SJSA1 (cell line): ENCODE measurements at places on chromosomes 3 and 15.

- no peak for DNase-seq
Observed at GRCh38 chr15:96300836-96301235, 29.7 kb upstream of the NR2F2 start.

- peak; percentile 63 for DNase-seq
Observed at GRCh38 chr15:80010131-80010673, 39.2 kb upstream of the BCL2A1 start.

GRCh38 chr3:159838938-159839337 is 149.7 kb upstream of the IL12A start:
- no peak for DNase-seq

GRCh38 chr3:66476852-66477381 is 23.9 kb downstream of the LRIG1 start:
- no peak for DNase-seq

- DNase-seq: peak; percentile 30
Observed at GRCh38 chr15:85414495-85414894, 34.1 kb downstream of the AKAP13 start.

DNA sequence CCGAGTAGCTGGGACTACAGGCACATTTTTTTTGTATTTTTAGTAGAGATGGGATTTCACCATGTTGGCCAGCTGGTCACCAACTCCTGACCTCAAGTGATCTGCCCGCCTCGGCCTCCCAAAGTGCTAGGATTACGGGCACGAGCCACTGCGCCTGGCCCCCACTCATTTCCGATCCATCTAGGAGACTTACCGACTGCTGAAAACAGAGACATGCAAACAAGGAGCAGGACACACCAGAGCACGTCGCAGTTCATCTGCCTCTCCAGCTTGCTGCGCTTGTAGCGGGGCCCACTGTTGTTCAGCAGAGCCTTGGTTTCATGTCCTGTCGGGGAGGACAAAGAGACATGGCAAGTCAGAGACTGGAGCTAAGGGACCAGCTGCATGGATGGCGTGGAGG is 137.4 kb downstream of the ATP10A start:
- DNase-seq: peak; percentile 22

- no peak for DNase-seq
Observed at GRCh38 chr15:38012894-38013293, 78.5 kb downstream of the TMCO5A start.

- DNase-seq: no peak
Observed at GRCh38 chr15:38789566-38789965, 225.0 kb upstream of the RASGRP1 start.

- DNase-seq: no peak
Observed at GRCh38 chr15:52350423-52350822, 54.8 kb upstream of the MYO5C start.

- no peak for DNase-seq
Observed at GRCh38 chr3:52367891-52368880, 52.1 kb downstream of the DNAH1 start.

- DNase-seq: no peak
Observed at GRCh38 chr15:98433346-98433745, 215.0 kb upstream of the IGF1R start.

DNA sequence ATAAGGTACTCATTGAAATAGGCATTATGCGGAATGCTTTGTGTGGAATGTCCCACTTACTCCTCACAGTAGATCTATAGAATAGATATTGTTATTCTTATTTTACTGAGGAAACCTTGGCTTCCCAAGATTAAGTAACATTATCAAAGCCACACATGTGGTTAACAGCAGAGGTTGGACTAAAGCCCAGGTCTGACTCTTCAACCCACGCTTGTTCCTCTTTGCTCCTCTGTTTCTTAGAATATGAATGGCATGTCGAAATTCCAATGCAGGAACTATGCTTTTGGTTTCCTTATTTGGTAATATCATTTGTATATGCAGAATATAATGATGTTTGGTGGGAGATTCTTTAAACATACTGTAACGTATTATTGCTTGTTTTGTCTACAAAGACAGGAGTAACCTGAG is 818.8 kb upstream of the LMCD1 start:
- peak; percentile 54 for DNase-seq

DNA sequence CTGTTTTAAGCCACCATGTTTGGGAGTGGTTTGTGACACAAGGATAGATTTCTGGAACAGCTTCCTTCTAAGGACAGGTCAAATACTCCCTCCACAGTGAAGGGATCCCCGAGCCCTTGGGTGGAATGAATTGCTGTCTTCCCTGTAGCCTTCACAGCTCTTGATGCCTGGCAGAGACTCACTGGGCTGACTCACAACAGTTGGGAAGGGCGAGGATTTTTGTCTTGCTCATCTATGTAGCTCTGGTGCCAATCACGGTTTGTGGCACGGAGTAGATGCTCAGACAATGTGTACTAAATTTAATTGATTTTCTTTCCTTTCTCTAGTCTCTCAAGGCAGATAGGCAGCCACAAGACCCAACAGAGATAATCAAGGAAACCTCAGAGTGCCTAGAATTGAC is 27.0 kb downstream of the CRYGS start:
- DNase-seq: no peak

GRCh38 chr3:171755015-171755589 is 55.2 kb downstream of the PLD1 start:
- no peak for DNase-seq

GRCh38 chr3:54846119-54846518 is 81.7 kb downstream of the LRTM1 start:
- DNase-seq: no peak

DNA sequence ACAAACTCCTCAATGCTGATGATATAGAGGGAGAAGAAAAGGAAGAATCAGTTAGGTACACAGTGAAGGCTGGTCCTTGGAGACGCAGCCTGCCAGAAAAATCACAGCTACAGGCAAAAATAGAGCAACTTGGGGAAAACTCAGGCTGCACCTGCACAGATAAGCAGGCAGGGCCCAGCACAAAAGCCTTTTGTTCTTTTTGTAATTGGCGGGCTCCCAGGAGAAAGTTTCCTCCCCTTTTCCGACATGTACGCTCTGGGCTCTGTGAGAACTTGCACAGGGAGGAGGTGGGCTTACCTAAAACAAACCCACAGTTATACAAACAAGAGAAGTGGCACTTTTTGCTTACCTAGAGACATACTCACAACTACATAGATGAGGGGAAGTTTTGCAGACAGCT is 813.4 kb upstream of the EPHA6 start:
- DNase-seq: no peak

GRCh38 chr3:170953736-170954135 is 45.3 kb upstream of the EIF5A2 start:
- DNase-seq: no peak

DNA sequence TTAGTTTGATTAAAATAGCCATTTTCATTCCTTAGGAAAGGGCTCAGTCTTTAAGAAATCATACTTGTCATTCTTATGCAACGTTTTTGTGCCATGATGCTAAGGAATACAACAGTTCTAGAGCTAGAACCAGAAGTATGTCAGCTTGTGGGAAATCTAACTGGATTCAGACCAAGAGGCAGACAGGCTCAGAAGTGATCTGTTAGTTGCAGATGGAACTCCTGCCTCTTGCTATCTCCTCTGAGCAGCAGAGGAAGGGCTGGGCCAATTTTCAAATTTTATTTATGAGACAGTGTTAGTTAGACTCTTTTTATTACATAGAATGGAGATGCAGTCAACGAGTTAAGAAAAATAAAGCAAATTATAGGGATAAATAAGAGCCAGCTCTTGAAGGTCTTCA is 48.5 kb upstream of the RYR3 start:
- DNase-seq: no peak

DNA sequence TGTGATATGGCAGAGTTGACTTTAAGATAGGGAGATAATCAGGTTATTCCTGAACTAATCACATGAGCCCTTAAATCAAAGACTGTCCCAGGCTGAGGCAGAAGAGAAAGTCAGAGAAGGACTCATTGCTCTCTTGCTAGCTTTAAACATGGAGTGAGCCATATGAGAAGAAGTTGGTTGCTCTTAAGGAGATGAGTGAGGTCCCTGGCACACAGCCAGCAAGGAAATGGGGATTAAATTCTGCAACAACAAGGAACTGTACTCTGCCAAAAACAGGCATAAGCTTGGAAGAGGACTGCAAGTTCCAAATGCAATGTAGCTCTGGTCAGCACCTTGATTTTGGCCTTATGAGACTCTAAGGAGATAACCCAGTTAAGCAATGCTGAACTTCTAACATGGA is 457.0 kb downstream of the PLOD2 start:
- no peak for DNase-seq

DNA sequence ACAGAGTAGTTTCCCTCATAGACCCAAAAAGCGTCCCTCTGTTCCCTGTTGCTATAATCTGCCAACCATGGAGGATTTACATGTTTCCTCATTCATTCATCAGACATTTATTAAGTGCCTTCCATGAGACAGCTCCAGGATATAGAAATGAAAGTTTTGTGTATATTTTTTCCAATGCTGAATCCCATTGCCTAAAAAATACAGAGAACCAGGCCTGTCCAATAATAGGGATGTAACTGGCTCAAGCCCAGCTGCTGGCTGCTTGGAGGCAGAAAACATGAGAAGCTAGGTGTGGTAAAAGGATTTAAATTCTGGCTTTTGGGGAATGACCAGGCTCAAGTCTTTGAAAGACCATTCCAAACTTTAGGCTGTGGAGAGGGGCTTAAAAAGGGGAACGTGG is 41.5 kb downstream of the RARB start:
- DNase-seq: no peak

GRCh38 chr3:87361271-87361670 is 84.9 kb upstream of the POU1F1 start:
- DNase-seq: no peak
